ENCODE measurements at places on chromosomes 3 and 15.
A peak's percentile ranks its signal among the peaks of the same experiment; 100 is the strongest.

GRCh38 chr15:88714782-88715372, 76.1 kb downstream of the ISG20 start:
- no peak for DNase-seq

GRCh38 chr15:68232937-68233336, 3.4 kb upstream of the CLN6 start:
- DNase-seq = no peak

DNA sequence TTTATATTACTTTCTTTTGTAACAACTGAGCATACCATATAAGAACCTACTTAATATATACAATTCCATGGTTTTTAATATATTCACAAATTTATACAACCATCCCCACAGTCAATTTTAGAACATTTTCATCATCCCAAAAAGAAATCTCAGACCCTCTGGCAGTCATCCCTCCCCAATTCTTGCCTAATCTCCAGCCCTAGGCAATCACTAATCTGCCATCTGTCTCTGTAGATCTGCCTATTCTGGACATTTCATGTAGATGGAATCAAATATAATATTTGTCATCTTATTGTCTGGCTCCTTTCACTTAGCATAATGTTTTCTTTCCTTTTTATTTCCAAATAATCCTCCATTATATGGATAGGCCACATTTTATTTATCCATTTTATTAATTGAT, 92.5 kb downstream of the LARS2 start:
- no peak for DNase-seq

GRCh38 chr15:80732818-80733217, 37.7 kb downstream of the ABHD17C start:
- DNase-seq = no peak

GRCh38 chr3:49992326-49992725, 52.4 kb downstream of the RBM6 start:
- no peak for DNase-seq

- DNase-seq = no peak
Measured at GRCh38 chr3:141401095-141401494, 32.8 kb downstream of the ZBTB38 start.

- DNase-seq = no peak
Measured at GRCh38 chr3:128524374-128525299, 31.6 kb upstream of the GATA2 start.

- DNase-seq = no peak
Measured at GRCh38 chr15:92818651-92819277, 81.4 kb upstream of the CHD2 start.

- DNase-seq = no peak
Measured at GRCh38 chr3:8246070-8246469, 255.6 kb upstream of the LMCD1 start.

DNA sequence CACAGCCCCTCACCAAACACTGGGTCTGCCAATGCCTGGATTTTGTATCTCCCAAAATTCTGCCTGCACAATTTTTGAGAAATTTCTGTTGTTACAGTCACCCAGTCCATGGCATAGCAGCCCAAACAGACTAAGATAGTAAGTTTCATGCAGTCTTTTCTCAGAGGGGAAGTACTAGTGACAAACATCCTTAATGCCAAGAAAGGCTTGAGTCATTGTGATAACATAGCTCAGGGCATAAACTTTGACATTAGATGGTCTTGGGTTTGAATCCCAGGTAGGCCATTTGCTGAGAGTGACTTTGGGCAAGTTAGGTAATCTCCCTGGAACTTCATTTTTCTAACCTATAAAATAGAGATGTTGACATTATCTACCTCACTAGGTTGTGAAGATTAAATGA, 36.1 kb upstream of the PFN2 start:
- no peak for DNase-seq

DNA sequence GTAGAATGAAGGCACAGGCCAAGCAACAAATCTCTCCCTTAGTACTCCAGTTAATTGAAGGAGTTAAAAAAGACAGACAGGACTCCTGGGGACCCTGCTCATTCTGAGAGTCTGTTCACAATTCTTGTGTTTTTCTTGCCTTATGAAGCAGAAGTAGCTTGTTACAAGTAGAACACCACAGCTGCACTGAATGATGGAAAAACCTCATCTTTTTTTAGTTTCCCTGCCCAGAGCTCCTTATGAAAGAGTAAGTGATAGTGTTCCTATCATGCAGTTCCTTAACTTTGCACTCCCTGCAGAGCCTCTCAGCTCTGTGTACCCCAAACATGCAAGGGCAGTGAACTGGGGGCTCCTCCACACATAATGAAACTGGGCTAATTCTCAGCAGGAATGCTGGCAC, 95.5 kb downstream of the ALDH1A2 start:
- no peak for DNase-seq

DNA sequence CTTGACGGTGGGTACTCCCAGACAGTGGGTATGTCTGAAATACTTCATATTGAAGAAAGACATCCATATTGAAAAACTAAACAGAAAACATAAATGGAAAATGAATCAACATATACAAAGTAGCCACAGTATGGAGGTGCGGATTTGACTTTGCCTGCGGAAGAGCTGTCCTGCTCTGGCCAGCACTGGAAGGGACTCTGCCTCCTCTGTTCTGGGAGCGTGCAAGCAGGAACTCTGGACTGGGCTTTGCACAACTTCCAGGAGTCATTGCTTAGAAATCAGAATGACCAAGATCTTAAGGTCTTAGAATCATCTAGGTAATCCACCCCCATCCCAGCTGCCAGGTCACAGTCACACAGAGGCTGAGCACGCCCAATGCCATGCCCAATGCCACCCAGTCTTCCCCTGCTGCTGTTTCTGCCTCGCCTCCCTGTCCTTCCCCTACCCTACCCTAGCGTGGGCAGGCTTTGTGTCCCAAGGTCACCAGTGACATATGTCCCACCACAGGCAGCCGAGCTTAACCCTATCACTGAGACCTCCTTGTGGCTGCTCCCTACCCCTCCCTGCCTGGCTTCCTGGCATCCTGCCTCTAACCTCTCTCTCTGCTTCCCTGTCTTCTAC, 36.3 kb downstream of the CDC25A start:
- no peak for DNase-seq

DNA sequence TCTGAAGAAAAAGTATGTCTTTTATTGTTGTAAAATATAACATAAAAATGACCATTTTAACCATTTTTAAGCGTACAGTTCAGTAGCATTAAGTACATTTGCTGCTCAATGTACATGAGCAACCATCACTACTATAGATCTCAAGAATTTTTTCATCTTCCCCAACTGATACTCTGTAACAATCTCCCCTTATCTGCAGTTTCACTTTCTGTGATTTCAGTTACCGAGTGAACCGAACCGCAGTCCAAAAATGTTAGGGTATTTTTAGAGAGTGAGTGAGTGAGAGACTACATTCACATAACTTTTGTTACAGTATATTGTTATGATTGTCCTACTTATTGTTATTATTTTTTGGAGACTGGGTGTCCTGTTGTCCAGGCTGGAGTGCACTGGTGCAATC, 9.0 kb upstream of the SLC25A26 start:
- DNase-seq = no peak

GRCh38 chr3:169894110-169894509, 17.3 kb upstream of the SAMD7 start:
- no peak for DNase-seq

DNA sequence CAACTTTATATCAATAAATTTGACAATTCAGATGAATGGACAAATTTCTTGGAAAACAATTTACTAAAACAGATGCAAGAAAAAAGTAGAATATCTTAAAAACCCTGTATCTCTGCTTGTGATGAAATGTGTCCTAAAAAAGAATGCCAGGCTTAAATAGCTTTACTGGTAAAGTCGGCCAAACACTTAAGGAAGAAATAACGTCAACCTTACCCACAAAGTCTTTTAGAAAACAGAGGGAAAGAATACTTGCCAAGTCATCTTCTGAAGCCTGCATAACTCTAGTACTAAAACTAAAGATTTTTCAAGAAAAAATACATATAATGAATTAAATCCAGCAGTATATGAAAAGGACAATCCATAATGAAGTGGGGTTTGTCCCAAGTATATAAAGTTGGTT, 111.1 kb downstream of the RASA2 start:
- DNase-seq = no peak

GRCh38 chr15:26145796-26146195, 282.7 kb upstream of the ATP10A start:
- no peak for DNase-seq

DNA sequence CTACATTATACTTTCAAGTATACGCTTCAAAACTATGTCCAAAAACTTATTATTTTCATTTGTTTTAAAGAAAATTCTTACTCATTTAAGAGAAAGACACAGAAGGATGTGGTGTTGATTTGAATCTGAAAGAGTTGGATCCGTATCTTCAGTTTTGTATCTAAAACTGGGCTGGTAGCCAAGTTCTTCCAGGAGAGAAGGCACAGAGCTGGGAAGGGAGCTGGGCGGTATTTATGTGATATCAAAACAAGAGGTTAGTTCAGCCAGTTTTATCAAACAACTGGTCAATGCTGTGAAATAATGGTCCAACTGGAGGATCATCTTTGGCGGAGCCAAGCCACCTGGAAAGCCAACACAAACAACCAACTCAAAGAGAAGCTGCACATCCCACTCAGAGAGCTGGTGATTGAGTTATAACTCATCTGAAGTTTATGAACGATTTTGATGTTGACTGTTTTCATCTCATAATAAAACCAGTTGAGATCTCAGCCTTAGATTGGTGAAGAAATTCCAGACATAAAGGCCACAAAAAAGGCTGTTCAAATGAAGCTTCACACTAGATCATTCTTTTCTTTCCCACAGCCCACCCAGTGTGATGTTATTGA, 489.6 kb upstream of the RASGRP1 start:
- DNase-seq = no peak

- no peak for DNase-seq
Measured at GRCh38 chr3:194488055-194488742, 1.4 kb upstream of the ATP13A3 start.

DNA sequence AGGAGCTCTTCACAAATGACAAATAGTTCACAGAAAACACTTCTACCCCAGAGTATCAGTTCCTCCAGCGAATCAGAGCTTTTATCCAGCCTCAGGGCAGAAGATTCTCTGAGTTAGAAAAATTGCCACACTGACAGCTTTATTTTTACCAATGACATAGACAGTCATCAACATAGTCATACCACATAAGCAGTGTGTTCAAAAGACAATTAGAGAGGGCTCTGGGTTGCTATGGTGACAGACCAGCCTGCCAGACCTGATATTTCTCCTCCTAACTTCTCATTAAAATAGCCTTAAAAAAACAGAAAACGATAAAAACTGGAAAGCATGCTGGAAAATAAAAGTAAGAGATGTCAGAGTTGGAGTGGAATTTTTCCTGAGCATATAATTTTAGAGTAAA, 45.9 kb upstream of the COL6A5 start:
- DNase-seq = no peak

GRCh38 chr3:24495326-24495994, 810 bp upstream of the THRB start:
- no peak for DNase-seq

DNA sequence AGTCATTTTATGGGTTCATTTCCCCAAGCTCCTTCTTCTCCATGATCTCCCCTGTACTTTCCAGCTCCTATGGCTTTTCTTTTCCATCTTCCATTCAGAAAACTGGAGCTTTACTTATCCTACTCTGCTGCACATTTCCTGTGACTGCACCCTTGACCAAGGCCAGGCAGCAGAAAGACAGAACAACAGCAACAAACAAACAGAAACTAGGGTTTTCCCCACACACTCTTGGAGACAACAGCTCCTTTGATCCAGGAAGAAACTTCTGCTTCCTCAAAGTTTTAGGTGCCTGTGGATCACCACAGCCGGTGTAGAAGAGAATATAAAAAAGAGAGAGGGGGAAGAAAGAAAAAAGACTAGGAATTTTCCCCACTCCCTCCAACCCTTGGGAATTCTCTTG, 342.3 kb upstream of the CFAP20DC start:
- DNase-seq = no peak

GRCh38 chr3:65817553-65818126, 221.1 kb downstream of the MAGI1 start:
- DNase-seq = no peak

GRCh38 chr3:63864008-63864964, 619 bp downstream of the ATXN7 start:
- DNase-seq = peak; percentile 20

All from activated effector memory CD4-positive, alpha-beta T cell treated with Interleukin-2 at 50 U/mL for 16 hours (primary cell).